Stimulated activated CD8-positive, alpha-beta memory T cell treated with anti-CD3 and anti-CD28 coated beads, Interleukin-4, amount 100 ng/mL, for 4 hours (primary cell): ENCODE measurements at places on chromosomes 7 and 10.

- DNase-seq: no peak
Observed at GRCh38 chr7:32256376-32256775, 186.2 kb upstream of the PDE1C start.

GRCh38 chr10:44849936-44850335 lies 61.2 kb upstream of the TMEM72 start:
- DNase-seq: no peak

- no peak for DNase-seq
Observed at GRCh38 chr10:3115685-3116084, 48.3 kb downstream of the PFKP start.

DNA sequence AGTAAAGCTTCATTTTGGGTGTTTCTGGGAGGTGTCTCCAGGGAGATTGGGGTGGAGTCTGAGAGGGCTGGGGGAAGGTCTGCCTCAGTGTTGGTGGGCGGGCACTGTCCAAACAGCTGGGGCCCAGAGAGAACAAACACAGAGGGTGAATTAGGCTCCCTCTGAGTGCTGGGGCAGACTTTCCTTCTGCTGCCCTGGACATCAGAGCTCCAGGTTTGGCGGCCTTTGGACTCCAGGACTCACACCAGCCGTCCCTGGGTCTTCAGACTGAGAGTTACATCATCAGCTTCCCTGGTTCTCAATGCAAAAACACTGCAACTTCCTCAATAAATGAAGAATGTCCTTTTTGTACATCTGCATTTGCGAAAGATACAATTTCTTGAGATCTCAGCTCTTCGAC lies 427.4 kb downstream of the PTPRN2 start:
- no peak for DNase-seq

DNA sequence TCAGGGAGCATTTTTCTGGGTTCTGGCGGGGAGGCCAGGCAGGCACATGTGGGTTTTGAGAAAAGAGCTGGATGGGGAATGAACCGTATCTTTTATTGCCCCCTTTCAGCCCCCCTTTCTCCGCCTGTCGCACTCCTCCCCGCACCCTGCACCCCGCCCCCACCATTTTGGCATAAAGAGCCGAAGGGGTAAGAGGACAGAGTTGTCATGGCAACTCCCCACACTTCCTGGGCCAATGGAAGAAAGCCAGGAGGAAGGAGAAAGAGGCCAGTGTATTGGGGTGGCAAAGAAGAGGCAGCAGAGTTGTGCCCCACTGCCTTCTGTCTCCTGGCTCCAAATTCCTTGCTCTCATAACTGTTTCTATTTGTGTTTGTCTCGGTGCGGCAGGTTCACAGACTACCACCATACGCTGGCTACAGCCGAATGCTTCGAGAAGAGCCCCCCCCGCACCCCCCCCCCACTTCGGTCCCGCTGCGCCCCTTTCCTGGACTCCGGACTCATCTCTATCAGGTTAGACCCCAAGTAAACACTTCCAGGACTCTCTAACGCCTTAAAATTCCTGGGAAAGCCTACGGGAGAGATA lies 3.4 kb downstream of the KCNIP2 start:
- DNase-seq: no peak

DNA sequence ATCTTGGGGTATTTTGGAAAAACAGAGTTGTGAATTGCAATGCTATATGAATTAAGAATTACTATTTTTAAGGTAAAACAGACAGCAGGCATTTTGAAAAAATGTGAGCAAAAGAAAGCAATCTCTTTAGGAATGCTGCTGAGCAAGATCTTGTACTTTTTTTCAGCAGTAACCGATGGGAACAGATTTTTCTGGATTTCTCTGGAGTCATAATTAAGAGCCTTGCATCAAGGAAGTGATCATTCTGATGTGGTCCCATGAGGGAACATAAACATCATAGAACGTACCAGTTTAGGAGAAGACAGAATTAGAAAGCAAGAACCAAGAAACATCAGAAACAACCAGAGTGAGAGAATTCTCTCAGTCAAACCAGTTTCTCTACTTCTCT lies 157.0 kb upstream of the AGR3 start:
- no peak for DNase-seq

DNA sequence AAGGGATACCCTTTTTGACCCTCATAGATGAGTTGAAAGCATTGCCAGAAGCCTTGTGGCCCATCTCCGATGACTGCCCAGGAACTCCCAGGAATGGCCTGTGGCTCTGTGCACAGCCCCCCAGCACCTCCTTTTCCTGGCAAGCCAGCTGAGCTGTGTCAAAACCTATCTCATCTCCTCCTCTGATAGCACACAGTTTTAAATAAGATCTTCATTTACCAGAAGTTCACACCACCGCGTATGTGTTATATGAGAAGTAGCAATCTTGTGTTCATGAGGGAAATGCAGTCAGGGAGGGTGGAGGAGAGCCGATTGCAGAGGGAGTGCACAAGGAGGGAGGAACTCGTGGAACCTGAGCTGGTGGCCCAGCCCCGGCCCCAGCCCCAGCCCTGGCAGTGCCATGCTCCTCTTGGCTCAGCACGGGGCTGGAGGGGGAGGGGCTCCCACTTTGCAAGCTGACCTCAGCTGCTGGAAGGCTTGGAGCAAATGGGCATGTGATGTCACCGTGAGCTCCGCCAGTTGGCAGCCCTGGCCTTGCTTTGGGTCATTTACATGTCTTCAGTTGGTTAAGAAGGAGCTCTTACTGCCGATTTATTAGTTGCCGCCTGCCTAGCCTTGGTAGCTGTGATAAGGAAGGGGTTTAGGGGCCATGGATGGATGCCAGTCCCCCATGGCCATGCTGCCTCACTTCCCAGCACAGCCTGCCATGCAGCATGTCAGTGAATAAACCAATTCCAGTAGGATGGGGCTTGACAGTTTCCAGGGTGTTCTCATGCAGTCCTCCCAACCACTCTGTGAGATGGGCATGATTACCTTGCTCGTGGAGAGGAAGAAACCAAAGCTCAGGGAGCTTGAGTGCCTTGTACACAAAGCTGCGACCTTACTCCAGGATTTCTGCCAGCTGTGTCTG lies 20.0 kb downstream of the UNC5B start:
- no peak for DNase-seq

DNA sequence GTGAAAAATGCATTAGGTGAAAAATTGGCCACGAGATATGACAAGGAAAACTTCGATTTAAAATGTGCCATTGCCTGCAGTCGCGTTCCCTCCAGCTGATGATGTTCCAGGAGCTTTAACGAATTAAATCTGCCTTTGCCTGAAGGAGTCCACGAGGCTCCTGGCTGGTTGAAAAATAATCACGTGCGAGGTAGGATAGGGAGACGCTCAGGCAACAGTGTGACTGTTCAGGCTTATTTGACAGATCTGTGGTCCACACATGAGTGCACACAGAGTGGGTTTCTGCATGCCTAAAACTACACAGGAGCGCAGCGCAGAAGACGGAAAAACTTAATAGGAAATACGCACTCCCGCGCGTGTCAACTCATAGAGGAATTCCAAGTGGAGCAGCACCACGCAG lies 204.0 kb upstream of the PITRM1 start:
- no peak for DNase-seq

GRCh38 chr10:4242561-4243035 lies 457.6 kb upstream of the KLF6 start:
- no peak for DNase-seq

DNA sequence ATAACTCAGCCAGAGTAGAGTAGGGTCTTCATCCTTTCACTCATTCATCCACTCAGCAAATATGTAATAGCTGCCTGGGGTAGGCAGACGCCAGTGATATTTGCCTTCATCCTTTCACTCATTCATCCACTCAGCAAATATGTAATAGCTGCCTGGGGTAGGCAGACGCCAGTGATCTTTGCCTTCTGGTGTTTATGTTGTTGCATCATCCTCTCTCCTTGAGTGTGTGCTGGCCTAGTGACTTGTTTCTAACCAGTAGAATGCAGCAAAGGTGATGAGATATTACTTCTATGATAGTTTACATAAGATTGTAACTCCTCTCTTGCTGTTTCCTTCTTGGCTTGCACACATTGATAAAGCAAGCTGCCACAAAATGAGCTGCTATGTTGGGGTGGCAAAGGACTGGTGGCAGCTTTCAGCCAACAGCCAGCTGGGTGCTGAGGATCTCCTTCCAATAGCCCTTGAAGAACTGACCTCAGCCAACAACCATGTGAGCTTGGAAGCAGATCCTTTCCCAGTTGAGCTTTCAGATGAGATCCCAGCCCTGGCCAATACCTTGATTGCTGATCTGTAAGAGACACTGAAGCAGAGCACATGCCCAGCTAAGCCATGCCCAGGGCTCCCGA lies 23.2 kb upstream of the MTPN start:
- DNase-seq: no peak

GRCh38 chr7:69885431-69885830 lies 287.2 kb downstream of the AUTS2 start:
- DNase-seq: no peak

GRCh38 chr7:104175361-104175984 lies 32.3 kb downstream of the ORC5 start:
- DNase-seq: no peak

DNA sequence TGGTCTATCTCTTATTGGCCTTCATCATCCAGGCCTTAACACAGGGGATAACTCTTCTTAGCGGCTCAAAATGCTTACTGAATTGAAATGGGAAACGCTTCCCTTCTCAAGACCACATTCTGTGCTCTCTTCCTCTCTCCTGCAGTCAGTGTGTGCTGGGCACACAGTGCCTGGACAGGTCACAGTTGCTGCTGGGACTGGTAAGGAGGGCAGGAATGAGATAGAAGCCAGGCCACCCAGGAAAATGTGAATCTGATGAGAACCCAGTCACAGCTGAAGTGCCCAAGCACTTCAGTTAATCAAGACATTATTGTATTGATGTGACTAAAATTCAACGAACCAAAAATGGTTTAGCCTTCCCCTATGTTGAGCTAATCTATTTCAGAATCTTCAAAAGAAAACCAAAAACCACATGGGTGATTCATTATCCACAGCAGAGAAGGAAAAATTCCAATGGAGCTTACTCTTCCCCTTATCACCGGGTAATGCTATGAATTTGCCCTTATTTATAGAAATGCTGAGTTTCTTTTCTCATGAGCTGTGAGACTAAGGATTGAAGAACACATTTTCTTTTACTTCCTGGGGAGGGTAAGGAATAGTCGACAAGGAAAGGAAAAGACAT lies 41.2 kb upstream of the PLPP4 start:
- no peak for DNase-seq

GRCh38 chr7:76071316-76072242 lies 23.7 kb downstream of the MDH2 start:
- DNase-seq: no peak

DNA sequence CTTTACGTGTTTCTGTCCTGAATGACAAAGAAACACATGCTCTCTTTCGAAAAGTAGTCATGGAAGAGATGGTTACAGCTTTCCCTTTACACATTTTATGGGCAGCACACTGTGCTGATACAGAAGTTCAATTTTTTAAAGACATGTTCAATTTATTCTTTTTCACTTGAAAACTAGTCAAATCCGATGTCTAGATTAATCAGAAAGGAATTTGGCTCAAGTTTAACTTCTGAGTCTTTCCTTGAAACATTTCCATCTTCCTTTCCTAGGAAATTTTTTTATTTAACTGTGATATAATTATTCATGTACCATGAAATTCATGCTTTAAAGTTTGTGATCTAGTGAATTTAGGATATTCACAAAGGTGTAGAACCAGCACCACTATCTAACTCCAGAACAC lies 360.1 kb downstream of the TNS3 start:
- no peak for DNase-seq

DNA sequence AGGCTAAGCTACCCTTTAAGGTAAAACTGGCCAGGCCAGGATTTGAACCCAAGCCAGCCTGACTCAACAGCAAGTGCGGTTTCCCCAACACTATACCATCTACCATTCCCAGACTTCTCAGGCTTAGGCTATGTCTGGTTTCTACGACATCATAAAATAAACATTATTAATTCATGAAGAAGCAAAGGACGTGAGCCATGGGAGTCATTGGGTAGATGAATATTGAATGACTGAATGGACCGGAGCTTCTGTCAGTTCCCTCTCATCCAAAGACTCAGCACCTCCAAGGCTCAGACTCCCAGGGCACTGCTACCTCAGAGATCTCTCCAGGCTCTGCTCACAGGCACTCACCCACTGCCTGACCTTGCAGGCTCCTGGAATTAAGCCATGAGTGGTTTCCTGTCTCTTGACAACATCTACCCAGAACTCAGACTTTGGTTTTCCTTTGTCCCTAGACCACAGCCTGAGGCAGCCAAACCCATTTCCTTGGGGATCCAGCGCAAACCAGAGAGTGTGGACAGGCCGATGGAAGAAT lies 64.6 kb upstream of the STEAP1B start:
- DNase-seq: no peak

DNA sequence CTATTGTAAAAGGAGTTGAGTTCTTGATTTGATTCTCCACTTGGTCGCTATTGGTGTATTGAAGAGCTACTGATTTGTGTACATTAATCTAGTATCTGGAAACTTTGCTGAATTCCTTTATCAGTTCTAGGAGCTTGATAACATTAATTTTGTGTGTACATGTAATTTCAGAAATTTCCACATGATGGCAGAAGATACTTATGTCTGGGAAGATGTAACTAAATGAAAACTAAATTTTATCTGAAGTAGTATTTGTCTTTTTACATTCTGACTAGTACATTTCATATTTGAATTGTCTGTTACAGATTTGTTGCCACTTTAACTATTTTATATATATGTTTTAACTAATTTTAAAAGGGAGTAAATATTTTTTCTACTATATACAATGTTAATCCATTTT lies 27.6 kb downstream of the SDHAF3 start:
- DNase-seq: no peak

GRCh38 chr10:109963439-109963838 lies 40.1 kb upstream of the XPNPEP1 start:
- DNase-seq: no peak

- DNase-seq: no peak
Observed at GRCh38 chr10:86773498-86773897, 17.1 kb downstream of the BMPR1A start.

- DNase-seq: no peak
Observed at GRCh38 chr7:140525743-140526142, 46.4 kb upstream of the MKRN1 start.

DNA sequence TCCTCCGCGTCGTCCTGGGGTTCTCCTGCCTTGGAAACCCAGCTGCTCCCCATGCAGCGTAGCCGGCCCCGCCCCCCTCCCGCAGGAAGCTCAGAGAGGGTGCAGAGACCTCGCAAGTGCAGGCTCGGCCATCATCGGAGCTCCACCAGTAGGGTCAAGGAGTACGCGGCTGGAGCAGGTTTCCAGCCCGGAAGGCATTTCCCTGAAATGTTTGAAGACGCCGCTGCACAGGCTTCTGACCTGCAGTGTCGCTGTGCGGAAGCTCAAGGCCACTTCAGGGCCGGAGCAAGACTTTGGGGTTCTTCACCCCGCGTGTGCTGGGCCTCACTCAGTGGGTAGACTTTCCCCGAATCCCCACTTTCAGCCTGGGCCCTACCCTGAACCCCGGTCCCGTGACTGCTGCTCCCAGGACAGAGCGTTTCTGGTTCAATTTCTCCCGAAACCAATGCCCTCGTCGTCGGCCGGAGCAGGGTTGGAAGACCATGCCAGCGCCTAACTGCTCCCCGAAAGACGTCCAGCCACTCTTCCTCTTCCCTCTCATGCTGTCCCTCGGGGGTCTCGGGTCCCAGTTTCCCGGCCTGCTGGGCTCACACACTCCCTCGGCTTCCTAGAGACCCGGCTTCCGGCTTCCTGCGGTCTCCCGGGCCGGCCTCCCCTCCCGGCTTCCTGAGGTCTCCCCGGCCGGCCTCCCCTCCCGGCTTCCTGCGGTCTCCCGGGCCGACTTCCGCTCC lies 52.1 kb downstream of the INSIG1 start:
- DNase-seq: no peak
